ENCODE measurements at places on chromosomes 12 and 14.
A peak's percentile ranks its signal among the peaks of the same experiment; 100 is the strongest.

DNA sequence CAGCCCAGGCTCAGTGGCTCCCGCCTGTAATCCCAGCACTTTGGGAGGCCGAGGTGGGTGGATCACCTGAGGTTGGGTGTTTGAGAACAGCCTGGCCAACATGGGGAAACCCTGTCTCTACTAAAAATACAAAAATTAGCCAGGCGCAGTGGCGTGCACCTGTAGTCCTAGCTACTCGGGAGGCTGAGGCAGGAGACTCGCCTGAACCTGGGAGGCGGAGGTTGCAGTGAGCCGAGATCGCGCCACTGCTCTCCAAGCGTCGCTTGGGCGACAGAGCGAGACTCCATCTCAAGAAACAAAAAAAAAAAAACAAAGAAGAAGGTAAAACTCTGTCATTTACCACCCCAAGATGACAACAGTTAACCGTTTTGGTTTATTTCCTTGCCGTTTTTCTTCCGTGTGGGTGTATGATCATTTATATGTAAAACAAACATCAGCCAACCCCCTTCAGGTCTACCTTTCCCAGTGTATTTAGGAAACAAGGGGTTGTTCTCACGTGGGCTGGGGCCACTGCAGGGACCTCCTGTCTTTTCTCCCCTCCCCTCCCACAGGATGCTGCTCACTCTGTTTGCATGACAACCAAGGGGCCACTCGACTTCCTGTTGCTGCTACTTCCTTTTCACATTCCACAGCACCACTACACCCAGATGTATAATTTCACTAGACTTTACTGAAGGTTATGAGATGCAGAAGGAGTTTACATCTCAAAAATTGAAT lies 13.6 kb downstream of the TTC9 start:
- peak; percentile 29 for DNase-seq

DNA sequence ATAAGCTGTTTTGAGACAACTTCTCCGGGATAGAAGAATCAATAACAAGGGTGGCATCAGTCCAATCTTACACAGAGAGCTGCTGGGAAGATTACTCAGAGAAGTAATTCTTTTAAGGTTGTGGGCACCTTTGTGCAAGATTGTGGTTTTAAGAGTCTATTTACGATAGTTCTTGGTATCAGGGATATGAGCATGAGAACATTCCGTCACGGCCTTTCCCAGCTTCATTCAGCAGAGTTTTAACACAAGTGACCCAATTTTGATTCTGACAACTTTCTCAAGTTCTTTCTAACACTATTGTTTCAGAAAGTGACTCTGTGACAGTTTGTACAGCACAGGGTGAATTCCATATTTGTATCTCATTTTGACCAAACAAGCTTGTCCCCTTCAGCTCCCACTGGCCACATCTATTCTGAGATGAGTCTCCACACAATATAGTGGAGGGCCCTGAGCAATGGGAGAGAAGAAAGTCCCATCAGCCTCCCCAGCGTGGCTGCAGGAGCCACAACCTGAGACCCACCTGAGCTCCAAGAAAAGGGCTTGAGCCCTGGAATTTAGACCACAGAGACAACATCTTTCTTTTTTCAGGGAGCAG lies 869.2 kb downstream of the TMEM121 start:
- no peak for DNase-seq

GRCh38 chr12:57219993-57220754 lies 3.6 kb downstream of the NXPH4 start:
- no peak for DNase-seq

- DNase-seq, result peak; percentile 41
Observed at GRCh38 chr14:55430024-55430690, 10.3 kb downstream of the TBPL2 start.

GRCh38 chr12:24118668-24119067 lies 169.2 kb upstream of the SOX5 start:
- DNase-seq, result no peak

- DNase-seq, result no peak
Observed at GRCh38 chr14:67733616-67734015, 31.9 kb downstream of the RDH12 start.

DNA sequence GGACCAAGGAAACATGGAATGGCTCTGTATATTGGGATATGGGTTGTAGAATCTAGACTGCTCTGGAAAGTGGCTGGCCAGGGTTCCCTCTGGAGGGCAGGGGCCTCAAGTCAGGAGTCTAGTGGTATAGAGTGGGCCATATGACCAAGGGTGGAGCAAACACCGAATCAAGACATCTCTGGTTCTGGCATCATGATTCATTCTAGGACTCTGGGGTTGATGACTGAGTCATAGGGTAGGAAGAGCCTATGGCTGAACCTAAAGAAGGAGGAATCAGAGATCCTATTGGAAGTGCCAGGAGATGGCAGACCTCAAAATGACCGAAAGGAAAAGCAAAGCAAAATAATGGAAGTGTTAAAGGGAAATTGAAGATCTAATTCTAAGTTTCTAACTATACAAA lies 356.4 kb upstream of the PRICKLE1 start:
- no peak for DNase-seq

DNA sequence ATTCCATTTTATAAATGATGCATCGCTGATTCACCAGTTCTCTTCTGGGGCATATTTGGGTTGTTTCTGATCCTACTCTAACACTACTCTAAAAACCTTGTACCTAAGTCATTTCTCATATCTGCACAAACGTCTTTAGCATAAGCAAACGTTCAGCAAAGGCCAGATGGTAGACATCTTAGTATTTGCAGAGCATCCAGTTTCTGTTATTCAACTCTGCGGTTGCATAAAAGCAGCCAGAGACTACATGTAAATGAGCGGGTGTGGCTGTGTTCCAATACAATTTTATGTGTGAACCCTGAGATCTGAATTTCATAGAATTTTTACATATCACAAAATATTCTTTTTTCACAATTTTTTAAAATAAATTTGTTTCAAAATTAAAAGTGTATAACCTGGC lies 22.8 kb upstream of the MMP17 start:
- DNase-seq, result no peak

DNA sequence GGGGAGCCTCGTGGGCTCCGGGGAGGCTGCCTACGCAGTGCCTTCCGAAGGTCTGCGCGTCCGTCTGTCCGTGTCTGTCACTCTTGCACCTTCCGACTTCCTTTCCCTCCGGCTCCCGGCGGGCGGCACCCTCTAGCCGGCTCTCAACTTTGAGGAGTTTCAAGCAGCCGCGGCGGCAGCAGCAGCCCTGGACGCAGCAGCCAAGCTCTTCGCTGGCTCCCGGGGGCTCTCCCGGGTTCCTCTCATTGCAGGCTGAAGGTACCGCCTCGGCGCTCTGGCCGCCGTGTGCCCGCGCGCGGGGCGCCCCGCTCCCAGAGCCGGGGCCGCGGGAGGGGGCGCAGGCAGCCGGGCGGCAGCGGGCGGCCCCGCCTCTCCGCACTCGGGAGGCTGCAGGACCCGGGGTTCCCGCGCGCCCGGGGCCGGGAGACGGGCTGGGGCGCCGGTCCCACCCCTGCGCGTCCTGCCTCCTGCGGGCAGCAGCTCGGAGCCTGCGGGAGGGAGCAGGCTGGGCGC lies at the start of the genes AMIGO2 and PCED1B:
TSS of gene AMIGO2 (minus strand) at position 492 of the 513 bp plus-strand sequence. CDS start 957 bp downstream, outside the sequence.
TSS of gene PCED1B (plus strand) at position 154 of the 513 bp plus-strand sequence. CDS start 155,443 bp downstream, outside the sequence.
- DNase-seq, result peak; percentile 50

- no peak for DNase-seq
Observed at GRCh38 chr14:39762576-39763401, 330.6 kb upstream of the FBXO33 start.

- DNase-seq, result no peak
Observed at GRCh38 chr12:1220127-1221092, 229.4 kb downstream of the ERC1 start.

- no peak for DNase-seq
Observed at GRCh38 chr12:131072451-131073230, 118.9 kb downstream of the ADGRD1 start.

DNA sequence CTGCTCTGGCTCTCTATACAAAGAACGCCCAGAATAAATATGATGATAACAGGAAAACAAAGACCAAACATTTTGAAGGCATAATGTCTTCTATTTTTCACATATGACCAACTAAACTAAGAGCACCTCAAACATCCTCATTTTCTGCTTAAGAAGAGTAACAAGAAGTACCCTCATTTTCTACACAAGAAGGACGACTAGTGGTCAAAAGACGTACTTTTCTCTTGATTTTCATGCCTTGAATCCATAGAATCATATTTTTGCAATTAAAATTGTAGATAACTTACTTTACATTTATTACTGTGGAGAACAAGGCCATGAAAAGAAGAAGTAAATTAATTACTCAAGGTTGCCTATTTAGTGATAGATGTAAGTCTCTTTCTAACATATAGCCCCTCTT lies 358.6 kb downstream of the DUSP6 start:
- no peak for DNase-seq

DNA sequence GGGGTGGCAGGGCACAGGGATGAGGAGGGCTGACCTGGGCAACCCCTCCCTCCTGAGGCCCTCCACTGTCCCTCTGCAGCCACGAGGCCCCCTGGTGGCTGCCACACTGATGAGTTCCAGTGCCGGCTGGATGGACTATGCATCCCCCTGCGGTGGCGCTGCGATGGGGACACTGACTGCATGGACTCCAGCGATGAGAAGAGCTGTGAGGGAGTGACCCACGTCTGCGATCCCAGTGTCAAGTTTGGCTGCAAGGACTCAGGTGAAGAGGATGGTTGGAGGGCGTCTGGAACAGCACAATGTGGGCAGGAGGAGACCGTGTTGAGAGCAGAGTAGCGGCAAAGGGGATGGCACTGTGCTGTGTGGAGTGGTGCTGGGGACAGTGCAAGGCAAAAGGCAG lies 25.7 kb upstream of the LRP1-AS start:
- no peak for DNase-seq

DNA sequence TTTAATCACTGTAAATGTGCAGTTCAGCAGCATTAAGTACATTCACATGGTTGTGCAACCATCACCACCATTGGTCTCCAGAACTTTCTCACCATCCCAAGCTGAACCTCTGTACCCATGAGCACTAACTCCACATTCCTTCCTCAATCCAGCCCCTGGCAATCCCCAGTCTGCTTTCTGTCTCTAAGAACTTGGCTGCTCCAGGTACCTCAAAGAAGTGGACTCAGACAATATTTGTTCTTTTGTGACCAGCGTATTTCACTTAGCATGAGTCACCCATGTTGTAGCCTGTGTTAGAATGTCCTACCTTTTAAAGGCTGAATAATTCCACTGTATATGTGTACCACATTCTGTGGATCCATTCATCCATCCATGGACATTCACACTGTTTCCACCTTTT lies 64.6 kb downstream of the SLC24A4 start:
- DNase-seq, result no peak

GRCh38 chr12:124217508-124218242 lies 77.2 kb upstream of the RFLNA start:
- DNase-seq, result no peak

Data from T-helper 2 cell (primary cell).